Iris pigment epithelial cell (primary cell): ENCODE measurements at places on chromosomes 5 and 9.

DNA sequence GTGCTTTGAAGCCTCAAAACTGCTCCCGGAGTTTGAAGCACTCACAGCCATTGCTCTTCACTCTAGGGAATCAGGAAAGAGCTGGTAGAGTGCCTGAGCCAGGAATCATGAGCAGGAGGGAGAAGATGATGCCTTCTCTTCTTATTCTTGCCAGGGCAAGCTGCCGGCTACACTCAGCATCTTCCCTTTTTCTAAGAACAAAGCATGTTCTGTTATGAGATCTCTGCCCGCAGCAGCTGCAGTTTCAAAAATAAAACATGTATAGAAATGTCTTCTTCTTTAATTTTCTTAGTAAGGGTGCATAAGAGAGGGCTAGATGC lies 57.9 kb upstream of the RICTOR start:
- DNase-seq: no peak

DNA sequence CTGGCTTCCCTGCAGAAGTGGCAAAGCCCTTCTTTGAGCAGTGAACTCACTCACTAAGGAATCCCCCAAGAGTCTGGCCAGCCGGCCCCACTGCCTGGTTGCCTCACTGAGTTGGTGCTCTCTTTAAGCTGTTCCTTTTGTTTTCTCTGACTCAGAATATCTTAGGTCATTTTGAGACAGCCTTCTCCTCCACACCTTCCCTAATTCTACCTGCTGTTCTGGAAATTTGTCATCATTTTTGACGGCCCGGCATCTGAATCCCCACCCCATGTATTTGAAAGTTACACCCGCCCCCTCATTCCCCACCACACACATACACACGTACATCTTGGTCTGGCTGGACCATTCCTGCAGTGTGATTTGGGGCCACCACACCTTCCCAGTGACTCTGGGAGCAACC lies 41.8 kb downstream of the FGF1 start:
- peak; percentile 42 for DNase-seq

DNA sequence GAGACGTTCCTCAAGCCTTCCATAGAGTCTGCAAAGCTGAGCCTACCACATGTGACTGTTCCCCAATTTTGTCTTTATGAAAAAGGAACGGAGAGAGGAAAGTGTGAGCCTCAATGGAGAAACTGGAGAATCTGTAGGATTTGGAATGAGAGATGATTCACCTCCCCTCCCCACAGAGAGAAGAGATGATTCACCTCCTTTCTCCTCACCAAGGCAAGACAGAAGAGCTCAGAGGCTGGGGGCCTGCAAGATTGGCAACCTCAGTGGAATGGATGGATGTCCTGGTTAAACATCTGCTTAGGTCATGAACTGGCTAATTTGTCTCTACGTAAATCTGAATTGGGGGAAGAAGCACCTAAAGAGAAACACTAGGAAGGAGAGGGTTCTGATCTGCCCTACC lies 17.0 kb upstream of the MOCS2 start:
- peak; percentile 82 for DNase-seq

DNA sequence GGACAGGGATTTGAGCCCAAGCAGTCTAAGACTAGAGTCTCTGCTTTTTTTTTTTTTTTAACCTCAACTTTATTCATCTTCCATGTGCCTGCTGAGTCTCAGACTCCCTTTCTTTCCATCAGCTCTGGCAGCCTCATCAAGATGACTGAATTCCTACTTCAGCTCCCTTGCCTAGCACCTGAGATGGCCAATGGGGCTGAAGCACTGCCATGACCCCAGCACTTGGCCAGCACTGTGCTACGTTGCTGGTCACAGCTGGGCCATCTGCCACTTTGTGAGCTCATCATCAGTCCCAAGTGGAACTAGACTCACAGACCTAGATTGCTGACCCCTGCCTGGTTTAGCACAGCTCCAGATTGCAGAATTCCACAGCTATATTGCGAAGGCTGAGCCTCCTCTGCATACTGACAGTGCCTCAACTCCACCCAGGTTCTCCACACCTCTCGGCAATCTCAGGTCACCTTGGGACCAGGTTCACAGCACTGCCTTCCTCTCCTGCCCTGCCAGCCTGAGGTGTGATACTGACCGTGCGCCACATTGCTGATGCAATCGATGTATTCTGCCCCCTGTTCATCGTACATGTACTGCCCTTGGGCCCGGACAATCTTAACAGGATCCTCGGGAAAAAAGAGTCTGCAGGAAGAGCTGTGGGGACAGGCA lies 1.6 kb downstream of the PHYKPL start:
- peak; percentile 52 for DNase-seq

- DNase-seq: peak; percentile 49
Measured at GRCh38 chr9:114735704-114736103, 53.7 kb upstream of the TEX48 start.

GRCh38 chr5:115561176-115561575 lies 16.6 kb upstream of the FEM1C start:
- no peak for DNase-seq

- peak; percentile 78 for DNase-seq
Measured at GRCh38 chr5:151483176-151483575, 35.8 kb downstream of the SLC36A1 start.

DNA sequence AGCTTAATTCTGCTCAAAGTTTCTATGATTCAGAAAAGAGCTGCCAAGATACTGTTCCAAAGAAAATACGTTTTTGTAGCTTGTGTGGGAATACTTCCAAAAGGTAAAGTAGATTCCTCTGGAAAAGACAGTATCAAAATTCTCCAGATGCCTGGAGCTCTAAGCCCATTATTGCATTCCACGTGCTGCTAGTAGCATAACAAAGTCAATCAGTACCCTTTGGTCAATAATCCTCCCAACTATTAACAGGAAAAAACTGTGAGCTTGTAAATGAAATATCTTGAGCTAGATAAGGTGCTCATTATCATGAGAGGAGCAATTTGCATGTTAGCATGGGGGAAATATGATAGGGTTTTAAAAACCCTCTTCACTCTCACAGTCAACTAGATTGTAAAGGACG lies 229.5 kb upstream of the TYRP1 start:
- no peak for DNase-seq

- DNase-seq: no peak
Measured at GRCh38 chr9:85676790-85677189, 65.0 kb downstream of the AGTPBP1 start.

DNA sequence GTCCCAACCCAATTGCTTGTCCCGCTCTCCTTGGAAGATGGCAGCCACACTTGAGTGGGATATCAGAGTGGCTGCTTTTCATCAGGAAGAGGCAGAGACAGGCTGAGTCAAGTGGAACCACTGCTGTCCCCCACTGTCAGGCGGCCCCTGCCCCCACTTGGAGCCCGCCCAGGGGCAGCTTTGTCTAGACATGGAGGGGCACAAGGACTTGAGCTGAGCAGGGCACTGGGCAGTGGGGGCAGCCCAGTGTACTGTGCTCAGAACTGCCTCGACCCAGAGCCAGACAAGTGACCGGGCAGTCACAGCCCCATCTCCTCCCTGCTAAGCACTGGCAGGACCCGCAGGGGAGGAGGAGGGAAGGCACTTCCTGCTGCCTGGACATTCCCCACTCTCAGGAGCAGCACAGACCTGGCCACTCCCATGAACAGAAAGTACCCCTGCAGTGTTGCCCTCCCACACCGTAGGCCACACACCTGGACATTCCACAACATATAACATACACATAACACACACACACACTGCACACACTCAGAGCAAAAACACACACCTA lies 91.0 kb downstream of the MRPL36 start:
- DNase-seq: no peak

GRCh38 chr9:96436063-96436455 lies 13.9 kb upstream of the HABP4 start:
- no peak for DNase-seq
